ENCODE measurements at places on chromosomes 6 and 20. TPM values are rescaled to one million over a fixed set of nuclear protein-coding genes. Genes with fewer than 3 reads are reported as not detected.

- DNase-seq, result no peak
Measured at GRCh38 chr6:163341224-163342061, 73.1 kb upstream of the QKI start.

- no peak for DNase-seq
Measured at GRCh38 chr20:34970193-34970840, 14.6 kb downstream of the MYH7B start.

GRCh38 chr6:13488015-13488895, 855 bp upstream of the GFOD1 start:
- peak; percentile 61 for DNase-seq

DNA sequence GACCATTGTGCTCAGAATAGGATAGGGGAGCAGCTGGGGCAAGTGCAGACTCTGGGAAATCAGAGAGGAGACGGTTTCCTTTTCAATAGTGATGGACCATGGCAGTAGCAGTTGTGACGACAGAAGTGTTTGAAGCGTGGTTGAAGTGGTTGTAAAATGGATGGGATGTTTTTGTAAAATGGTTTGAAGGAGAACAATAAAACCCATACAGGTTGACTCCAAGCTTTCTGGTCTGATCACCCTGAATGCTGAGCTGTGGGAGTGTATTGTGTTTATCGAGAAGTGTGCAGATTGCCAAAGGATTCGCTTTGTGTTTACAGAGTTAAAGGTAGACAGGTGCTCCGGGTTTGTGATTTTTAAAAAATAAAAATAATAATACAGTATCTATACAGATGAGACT, 255.2 kb upstream of the SULF2 start:
- no peak for DNase-seq

GRCh38 chr6:117449549-117450439, 24.1 kb upstream of the ROS1 start:
- peak; percentile 53 for DNase-seq

GRCh38 chr6:117270843-117271507, 5.6 kb downstream of the VGLL2 start:
- DNase-seq, result no peak

DNA sequence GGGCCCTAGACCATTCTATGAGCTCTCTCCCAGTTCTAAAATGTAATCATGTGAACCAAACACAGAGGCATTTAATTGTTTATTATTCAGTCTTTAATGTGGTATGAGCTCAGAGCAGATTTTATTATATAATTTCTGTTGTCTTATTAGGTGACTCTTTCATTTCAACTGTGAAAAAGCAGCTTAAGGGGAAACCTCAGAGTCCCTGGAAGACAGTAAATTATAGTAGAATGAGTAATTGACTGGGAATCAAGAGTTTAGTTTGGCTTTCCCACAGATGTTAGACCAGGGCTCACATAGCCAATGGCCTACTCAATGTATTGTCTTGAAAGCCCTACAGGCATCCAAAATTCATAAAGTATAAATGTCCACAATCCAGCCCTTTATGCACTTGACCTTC, 390.4 kb upstream of the SLC35B3 start:
- DNase-seq, result no peak

DNA sequence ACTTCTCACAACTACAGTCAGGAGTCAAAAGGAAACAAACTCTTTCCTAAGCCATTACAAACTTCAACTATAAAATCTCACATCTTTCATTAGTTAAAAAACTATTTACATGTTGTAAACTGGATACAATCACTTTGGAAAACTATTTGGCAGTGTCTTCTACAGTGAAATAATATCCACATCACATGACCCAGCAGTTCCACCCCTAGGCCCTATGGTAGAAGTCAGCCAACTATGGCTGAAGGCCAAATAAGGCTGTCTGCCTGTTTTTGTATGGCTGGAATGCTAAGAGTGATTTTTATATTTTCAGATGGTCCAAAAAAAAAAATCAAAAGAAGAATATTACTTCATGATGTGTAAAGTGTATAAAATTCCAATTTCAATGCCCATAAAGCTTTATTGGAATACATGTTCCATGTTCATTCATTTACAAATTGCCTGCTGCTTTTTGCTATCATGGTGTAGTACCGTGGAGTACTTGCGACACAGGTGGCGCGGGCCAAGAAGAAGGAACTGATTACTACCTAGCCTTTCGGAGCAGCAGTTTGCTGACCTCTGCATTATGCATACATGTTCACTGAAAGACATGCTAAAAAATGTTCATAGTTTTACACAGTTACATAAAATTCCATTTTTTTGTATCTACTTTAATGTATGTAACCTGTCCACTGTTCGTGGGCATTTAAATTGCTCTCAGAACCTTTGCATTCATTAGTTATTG, 129.0 kb downstream of the KIF16B start:
- DNase-seq, result no peak

Gene PNPLA1
- total RNA-seq, result 0.21 TPM

Gene MLN
- not detected for total RNA-seq

Gene ZSCAN12
- total RNA-seq, result 11.1 TPM
